ENCODE measurements at places on chromosomes 5 and 9.

DNA sequence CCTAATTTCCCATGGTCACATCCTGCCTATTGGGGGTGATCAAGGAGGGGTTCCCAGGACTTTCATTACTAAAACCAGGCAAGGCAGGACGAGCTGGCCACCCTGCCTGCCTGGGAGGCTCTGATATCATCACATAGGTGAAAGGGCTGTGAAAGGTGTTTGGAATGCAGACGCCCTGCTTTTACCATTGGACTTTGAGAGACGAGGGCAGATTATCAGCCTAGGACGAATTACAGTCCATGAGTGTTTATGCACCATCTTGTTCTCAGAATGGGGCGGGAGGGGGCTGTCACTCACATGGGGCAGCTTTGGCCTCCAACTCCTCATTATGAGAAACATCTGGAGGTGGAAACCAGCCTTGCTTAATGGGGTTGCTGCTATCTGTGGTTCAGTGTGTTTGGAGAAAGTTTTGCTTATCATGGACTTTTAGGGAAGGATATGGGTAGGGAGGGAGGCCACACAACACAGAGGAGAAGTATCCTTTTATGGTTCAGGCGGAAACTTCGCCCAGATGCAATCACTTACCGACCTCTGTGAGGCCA is 69.8 kb upstream of the UBTD2 start:
- no peak for DNase-seq

- peak; percentile 24 for DNase-seq
These were observed 15.5 kb downstream of the SIL1 start for GRCh38 chr5:139182528-139183296.

- no peak for DNase-seq
These were observed 138.8 kb downstream of the LRRC70 start for GRCh38 chr5:62717301-62717933.

- peak; percentile 26 for DNase-seq
These were observed 1.6 kb downstream of the B4GALT1 start for GRCh38 chr9:33165263-33166151.

GRCh38 chr5:55982957-55983381 is 11.8 kb downstream of the IL6ST start:
- no peak for DNase-seq

DNA sequence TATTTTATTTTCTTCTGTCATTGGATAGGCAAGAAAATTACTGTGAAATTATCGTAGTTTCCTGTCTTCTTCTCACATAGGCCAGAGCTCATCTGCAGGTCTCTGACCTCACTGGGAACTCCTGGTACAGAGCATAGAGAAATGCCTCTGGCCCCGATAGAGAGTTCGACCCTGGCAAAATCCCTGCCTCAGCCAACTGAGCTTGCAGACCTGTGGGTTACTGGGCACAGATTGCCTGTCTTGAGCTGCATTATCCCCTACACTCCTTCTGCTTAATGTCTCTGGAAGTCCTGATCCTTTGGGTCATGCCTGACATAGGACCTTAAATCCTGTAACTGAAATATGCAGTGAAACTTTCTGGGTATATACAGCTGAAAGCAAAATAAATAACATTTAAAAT is 439.3 kb upstream of the CTNND2 start:
- DNase-seq = no peak

DNA sequence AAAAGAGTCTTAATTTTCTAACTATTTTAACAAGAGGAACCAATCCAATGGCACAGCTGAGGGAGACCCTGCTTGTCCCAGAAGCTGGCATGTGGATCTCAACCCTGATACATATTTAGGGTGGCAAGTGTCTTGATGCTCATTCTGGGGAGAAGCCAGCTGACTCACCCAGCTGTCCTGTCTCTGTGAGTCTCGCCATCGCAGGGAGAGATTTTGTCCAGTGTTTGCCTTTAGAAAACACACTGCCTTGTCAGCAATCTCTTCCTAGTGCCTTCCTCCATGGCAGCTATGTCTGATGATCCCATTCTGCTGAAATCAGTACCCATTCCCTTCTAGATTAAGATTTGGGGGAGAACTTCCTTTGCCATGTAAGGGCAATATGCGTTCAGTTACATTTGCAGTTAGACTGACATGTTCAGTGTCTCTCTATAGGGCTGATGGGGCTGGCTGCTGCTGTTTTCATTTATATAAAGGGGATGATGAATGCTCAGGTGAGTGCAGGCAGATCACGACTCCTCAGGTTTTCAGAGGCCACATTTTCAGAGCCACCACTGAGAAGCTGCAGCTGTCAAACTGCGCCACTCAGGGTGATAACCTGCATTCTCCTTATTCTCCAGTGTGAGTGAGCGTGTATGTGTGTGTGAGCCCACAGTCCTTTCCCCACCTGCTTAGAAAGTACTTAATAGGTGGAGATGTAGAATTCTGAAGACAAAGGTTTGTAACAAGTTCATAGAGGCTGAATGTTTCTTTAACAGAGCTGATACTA is 217.0 kb downstream of the GAS1 start:
- no peak for DNase-seq

DNA sequence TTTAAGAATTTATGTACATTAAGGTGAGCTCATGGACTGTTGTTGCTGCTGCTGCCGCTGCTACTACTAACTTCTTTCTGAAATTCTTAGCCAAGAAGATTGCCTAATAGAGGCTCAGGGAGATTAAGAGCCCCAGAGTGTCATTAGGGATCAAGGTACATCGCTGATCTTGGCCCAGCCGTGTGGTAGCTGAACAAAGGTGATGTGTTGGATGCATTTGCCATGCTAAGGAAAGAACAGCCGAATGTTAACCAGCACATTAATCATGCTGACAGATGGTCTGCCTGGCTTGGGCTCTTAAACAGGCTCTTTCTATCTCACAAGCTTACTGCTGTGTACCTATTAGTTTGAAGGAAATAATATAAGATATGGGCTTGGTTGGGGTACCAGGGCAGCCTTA is 137.1 kb downstream of the KCTD16 start:
- no peak for DNase-seq

- no peak for DNase-seq
These were observed 35.7 kb upstream of the LURAP1L start for GRCh38 chr9:12739014-12739652.

DNA sequence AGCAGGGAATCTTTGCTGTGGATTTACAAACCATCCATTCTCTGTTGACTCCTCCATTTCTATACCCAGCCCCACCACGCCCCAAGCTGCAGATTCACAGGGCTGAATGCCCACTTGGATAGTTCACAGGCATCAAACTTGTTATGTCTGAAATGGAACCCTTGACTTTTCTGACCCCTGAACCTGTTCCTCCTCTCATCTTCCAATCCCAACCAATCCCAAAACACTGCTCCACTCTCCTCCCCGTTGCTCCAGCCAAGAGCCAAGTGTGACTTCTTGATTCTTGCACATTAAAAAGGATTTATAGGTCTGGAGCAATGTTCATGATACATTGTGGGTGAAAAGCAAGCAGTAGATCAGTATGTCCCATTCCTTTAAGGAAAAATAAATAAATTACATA is 145.6 kb downstream of the DAB2IP start:
- DNase-seq = no peak

DNA sequence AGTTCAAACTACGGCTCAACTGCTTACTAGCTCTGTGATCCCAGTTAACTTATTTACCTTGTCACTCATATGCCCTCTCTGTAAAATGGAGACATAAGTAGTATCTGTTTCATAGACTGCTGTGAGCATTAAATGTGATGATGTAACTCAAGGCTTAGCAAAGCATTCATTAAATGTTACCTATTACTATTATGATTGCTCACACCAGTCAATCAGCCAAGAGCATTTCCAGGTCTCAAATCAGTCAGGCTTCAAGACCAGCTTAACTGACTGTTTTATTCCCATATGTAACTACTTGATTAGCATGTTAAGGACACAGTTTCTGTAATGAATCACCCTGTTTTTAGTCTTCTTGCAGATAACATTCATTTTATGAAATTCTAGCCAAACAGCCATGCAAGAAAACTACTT is 413.3 kb downstream of the MLLT3 start:
- DNase-seq = no peak

- DNase-seq = peak; percentile 46
These were observed 13.1 kb downstream of the MARCHF6 start for GRCh38 chr5:10366310-10367272.

DNA sequence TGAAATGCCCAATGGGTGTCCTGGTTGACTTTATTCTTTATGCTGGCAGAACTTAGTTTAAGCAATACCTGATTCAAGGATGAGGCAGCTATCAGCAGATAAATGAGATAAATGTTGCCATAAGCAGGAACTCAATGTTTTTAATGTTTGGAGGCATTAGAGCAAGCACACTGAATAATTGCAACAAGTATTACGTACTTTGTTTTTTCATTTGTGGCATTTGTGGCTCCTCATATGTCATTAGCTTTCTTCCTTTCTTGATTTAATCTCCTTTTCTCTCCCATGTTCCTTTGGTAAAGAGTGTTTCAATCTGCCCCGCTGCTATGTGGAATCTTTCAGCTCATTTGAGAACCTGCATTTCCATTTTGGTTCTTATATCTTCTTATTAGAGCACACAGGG is 6.4 kb upstream of the NR3C1 start:
- DNase-seq = no peak

- no peak for DNase-seq
These were observed 161.5 kb downstream of the HSD17B3 start for GRCh38 chr9:96140296-96141127.

DNA sequence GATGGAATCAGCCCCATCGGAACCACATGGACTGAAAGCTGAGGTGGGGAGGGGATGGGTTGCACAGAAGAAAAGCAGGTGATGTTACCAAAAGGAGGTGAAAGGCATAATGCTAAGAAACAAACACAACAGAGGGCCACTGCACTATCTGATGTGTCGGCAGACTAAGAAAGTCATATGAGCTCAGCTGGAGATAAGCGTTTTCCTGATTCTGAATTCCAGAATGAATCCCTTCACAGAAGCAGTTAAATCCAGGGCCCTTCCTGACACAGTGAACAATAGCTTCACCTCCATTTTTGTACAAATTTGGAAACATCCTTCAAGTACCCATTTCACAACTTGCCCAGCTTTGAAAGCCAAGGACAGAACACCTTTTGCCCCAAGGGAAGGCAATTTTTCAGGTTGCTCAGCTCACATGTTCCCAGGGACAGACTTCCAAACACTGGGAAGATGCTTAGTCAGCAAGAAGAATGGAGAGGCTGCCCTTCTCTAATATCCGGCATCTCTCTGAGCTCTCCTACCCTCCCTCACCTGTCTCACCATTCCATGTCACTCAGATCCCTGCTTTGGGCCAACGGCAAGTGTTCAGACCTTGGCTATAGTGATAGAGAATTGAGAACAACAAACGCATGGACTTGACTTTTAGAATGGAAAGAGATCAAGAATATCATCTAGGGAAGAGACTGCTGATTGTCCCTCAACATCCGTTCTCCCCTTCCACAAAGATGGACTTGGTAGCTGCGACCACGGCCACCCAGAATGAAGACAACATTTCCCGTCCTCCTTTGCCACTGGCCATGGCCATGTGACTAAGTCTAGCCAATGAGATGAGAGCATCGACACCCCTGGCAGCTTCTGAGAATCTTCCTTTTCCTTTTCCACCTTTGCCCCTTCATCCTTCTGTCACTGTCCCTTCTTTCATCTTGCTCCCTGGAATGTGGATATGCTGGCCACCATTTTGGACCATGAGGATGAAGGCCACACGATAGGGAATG is 68.6 kb upstream of the IL17B start:
- DNase-seq = no peak

GRCh38 chr5:14729448-14730385 is 65.2 kb downstream of the OTULIN start:
- DNase-seq = no peak

DNA sequence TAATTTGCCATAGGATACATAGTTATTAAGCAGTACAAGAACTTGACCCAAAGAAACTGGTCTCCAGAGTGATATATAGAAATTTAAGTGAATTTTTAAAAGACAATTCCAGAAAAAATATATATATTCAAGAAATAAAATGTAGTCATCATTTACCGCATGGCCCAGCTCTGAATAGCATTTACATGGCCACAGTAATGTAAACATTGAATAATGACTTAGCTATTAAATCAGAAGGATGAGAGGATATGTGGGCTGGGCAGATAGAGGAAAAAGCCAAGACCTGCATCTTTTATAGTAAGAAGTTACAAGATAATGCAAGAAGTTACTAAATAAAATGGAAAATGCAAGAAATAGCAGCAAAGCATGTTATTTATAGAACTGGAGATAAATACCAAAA is 405.2 kb upstream of the WWC1 start:
- no peak for DNase-seq
